ENCODE measurements at places on chromosomes 5 and 9.

- no peak for DNase-seq
Observed at GRCh38 chr5:7930011-7930410, 61.1 kb downstream of the MTRR start.

DNA sequence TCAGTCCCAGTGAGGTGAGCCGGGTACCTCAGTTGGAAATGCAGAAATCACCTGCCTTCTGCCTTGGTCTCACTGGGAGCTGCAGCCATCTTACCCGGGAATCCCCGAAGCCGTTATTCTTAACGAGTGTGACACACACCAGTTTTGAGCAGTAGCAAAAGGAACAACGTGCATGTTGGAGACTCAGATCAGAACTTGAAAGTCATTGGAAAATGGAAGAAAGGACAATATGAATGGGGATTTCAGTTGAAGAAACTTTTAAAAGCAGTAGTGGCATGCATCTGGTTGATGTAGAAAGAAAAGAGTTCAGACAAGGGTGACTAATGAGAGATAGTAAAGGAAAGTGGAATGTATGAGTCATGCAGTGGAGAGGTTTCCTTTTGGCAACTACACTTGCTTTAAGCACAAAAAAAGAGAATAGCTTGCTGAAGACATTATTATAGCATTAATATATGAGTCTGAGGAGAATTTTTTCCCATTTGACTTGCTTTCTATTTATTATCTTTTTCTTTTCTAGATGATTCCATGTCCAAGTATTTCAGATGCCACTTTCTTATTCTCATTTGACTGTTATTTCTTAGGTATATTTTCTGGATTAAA is 44.4 kb upstream of the ANKDD1B start:
- peak; percentile 63 for DNase-seq

- DNase-seq = no peak
Observed at GRCh38 chr9:9945966-9946365, 666.8 kb downstream of the PTPRD start.

GRCh38 chr5:59798862-59799667 is 94.5 kb downstream of the PDE4D start:
- DNase-seq = no peak

- no peak for DNase-seq
Observed at GRCh38 chr9:124594673-124595072, 87.5 kb upstream of the NR5A1 start.

DNA sequence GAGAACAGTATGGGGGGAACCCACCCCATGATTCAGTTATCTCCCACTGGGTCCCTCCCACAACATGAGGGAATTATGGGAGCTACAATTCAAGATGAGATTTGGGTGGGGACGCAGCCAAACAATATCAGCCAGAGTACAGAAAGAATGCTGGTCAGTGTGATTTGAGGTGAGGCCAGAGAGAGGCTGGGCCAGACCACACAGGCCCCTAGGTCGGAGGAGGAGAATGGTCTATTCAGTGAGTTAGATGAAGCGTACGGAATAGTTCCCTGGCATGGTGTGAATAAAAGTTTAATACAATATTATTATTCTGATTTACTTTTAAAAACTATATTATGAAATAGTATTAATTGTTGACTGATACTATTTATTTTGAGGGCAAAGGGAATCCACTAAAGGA is 39.7 kb downstream of the PCSK5 start:
- no peak for DNase-seq

- no peak for DNase-seq
Observed at GRCh38 chr9:78363221-78363620, 66.3 kb downstream of the PSAT1 start.

- DNase-seq = no peak
Observed at GRCh38 chr5:99004960-99005359, 76.2 kb upstream of the CHD1 start.

- peak; percentile 39 for DNase-seq
Observed at GRCh38 chr9:114288193-114289091, 34.5 kb upstream of the ORM1 start.

DNA sequence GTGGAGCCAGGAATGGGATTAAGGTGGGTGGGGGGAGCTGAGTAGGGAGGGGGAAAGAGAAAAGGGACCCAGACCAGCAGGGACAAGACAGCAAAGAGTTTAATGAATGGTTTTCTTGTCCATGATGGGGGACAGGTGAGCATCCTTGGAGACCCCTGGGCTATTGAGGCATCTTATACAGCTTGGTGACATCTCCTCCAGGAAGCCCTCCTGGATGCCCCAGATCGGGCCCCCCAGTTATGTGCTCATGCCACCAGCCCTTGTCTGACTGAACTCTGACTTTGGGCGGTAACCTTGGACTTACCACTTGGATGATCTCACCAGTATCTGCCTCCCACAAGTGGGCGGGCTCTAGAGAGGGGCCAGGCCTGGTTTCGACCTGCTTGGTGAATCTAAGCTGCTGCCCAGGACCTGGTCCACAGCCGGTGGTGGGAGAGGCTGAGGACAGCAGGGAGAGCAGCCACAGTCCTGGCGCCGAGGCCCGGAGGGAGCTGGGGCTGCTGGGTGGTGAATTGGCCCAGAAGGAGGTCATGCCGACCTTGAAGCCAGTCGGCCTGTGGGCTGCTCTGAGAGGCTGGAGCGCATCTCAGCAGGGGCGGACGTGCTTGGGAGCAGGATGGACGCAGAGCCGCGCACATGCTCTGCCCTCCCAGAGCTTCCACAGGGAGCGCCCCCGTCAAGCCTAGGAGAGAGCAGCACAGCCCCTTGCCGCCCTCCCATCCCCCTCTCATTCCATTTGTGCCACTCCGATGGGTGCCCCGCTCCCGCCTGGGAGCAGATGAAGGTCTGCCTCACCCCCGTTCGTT is 36.2 kb downstream of the UNC5A start:
- DNase-seq = no peak

GRCh38 chr9:113590991-113591898 is 127.7 kb downstream of the RGS3 start:
- DNase-seq = no peak

DNA sequence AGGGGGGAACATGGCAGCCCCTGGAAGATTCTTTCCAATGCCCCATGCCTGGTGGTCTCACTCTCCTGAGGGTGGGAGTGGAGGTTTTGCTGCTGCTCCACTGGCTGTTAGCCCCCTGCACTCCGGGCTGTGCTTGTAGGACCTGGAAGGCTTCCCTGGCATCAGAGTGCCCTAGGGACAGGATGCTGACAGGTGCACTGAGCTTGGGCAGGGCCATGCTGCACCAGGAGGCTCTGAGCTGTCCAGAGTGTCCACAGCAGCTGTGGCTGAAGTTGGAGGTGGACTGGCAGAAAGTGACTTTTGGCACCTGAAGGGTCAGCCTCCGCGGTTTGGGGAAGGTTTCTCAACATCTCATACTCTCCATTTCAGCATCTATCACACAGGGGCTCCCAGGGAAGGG is 249.1 kb downstream of the GADD45G start:
- DNase-seq = no peak

GRCh38 chr9:81683238-81683637 is 6.1 kb downstream of the TLE1 start:
- DNase-seq = no peak

DNA sequence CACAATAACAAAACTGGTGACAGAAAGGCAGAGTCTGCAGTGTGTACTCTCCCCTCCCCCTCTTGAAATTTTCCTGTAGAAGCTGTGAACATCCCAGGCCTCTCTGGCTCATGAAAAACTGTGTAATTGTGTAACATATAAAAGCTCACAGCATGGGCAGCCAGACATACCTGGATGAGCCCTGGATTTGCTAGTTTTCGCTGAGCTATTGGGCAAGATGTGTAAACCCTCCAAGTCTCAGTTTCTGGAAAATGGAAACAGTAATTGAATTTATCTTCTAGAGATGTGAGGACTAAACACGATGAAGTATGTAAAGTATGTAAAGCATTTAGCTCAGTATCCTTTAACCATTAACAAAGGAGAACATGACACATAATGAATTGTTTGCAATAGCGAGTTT is 143.2 kb upstream of the ANKH start:
- DNase-seq = no peak

GRCh38 chr5:171850324-171850947 is 64.8 kb downstream of the SMIM23 start:
- no peak for DNase-seq

DNA sequence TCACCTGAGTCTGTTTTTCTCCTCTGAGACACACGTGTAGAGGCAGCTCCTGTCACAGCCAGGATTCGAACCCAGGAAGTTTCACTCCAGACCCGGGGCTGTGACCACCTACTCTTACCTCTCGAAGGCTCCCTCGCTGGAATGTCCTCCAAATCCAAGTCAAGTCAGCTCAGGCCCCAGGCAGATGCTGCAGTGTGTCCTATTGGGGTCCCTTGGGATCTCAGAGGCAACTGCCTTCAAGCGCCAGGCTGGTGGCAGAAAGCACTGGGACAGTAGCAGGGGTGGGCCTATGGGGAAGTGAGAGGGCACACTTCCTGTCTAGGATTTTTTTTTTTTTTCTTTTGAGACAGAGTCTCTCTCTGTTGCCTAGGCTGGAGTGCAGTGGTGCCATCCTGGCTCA is 762 bp upstream of the ST6GALNAC4 start:
- no peak for DNase-seq

GRCh38 chr9:127634021-127634420 is 21.9 kb downstream of the STXBP1 start:
- DNase-seq = no peak

DNA sequence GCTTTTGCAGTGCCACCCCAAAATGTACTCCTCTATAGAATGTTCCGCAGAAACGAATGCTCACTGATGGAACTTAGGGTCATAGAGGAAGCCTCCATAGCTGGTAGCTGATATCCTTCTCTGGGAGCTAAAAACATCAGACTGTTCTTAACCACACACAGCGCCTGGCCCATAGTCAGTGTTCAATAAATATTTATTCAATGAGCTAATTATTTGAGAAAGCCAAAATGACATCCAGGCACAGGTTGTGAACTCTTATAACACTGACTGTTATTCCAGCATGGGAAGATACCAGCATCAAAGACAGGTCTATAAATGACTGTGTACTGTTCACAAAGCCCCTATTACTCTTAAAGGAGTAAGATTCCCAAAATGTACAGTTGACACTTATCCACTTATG is 12.9 kb downstream of the GDF9 start:
- no peak for DNase-seq

GRCh38 chr5:90740244-90740799 is 181.7 kb downstream of the ADGRV1 start:
- DNase-seq = no peak

DNA sequence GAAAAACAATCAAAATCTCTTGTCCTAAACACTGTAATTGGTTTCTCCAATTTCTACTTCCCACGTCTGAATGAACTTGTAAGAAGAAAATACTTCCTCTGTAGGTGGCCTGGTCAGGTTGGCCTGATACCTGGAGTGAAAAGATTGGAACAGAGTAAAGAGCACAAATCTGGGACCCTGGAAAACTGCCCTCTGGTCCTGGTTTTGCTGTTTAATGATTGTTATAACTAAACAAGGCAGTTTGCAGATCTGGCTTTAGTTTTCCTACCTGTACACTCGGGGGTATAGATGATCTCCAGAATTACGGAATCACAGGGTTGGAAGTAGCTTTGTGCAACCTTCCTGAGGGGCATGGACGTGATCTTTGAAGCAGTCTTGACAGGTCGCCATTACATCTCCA is 67.6 kb downstream of the ZSWIM6 start:
- no peak for DNase-seq

Measured in retinal pigment epithelial cell (primary cell).